ENCODE measurements at places on chromosomes 6 and 20.

- peak; percentile 71 for DNase-seq
Observed at GRCh38 chr6:31399589-31400466, 3.6 kb upstream of the MICA start.

GRCh38 chr6:108442770-108443520 lies 117.8 kb upstream of the FOXO3 start:
- no peak for DNase-seq

- no peak for DNase-seq
Observed at GRCh38 chr6:134437376-134437775, 119.5 kb upstream of the SGK1 start.

DNA sequence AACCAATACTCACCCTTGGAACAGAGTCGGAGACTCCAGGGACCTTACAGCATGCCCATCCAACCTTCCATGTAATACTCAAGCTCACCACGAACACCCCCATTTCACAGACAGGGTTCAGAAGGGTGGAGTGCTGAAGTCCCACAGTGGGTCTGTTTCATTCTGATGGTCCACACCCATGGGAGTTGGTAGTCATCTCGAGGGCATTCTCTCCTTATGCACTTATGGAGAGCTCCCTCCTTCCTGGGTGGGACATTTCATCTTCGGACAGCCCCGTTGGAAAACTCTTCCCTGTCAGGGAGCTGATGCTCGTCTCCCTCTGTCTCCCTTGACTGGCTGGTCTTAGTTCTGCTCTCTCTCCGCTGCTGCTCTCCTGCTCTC lies 38.9 kb downstream of the COX4I2 start:
- DNase-seq: no peak

All from amygdala (tissue), 56 donors.